ENCODE measurements at places on chromosomes 2 and 18.

GRCh38 chr2:158460632-158461297 lies 4.0 kb downstream of the PKP4 start:
- DNase-seq: no peak

DNA sequence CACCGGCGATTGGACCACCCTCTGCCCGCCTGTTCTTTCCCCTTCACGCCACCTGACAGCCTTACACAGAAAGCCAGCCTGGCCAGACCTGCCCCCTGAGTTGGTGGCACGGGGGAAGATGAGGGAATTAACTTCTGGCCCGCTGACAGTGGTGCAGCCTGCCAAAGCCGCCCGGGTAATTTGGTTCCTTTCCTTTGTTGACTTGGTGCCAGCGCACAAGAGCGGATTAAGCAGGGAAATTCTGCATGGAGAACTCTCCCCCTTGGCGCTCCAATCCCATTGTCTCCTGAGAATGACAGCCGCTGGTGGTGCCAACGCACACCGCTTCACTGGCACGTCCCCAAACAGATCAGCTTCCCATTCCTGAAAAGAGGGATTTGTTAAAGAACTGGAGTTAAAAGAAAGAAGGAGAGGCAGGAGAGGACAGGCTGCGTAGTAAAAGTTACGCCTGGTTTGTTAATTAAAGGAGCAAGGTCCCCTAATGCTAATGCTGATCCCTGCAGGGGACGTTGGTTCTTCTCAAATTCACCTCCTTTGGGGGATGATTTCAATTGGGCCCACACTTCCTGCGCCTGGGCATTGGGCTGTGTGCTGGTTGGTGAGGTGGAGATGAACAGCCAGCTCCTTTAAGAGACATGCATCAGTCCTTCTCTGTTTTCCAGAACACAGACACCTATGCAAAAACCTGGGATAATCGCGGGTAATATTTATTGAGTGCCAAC lies 286.8 kb downstream of the MYCN start:
- DNase-seq: no peak

DNA sequence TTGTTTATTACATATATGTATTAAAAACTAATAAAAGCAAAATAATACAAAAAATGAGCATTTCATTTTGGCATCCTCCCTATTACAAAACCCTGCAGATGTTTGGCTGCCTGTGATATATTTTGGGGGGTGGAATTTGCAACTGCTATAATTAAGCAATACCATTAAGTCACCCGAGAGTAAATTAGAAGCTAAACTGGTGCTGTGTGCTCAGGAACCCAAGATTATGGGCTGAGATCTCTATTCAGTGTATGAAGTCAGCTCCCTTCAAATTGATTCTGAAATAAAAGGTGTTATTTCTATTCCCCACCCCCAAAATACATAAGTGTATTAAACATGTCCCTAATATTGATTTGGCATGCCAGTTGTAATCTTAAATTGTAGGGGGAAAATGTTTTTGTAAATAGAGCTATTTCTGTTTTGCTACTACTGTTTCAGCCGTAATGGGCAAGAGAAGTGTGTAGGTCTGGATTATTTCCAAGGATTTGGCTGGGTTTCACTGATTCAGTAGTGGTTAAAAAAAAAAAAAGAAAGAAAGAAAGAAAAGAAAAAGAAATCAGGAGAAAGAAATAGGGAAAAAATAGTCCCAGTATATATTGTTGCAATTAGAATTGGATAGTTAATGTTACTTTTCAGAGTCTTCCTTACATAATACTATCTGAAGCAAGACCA lies 110.9 kb downstream of the SS18 start:
- no peak for DNase-seq

- DNase-seq: no peak
Measured at GRCh38 chr2:66137606-66138130, 297.3 kb upstream of the MEIS1 start.

DNA sequence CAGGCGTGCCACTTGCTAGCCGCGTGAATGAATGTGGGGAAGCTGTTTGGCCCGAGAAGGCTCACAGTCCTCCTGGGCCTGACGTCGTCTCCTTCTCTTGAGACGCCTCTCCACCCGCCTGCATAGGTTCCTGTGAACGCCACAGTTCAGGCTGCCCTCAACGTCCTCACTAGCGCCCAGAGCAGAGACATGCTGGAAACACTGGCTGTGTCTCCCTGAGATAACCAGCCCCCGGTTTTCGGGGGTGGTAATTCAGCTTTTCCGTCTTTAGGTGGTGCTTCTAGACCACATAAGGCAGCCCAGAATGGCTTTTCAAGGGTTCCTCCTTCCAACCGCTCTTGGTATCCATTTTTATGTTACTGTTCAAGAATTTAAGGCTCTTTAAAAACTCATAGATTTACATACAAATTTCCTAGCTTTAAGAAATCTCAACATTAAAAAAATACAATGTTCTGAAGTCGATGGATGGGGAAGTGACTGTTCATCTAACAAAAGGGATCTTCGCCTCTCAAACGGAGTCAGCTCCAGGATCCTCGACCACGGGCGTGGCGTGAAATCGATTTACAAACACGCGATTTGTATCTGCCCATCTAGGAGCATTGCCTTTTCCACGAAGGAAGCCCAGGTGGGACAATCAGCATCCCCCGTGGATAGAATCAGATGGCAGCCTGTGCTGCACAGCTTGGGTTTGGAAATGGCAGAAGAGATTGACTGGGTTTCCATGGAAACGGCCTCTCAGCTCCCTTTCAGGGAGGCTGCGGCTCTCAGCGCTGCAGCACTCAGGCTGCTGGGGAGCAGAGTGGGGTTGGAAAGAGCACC lies 110.6 kb upstream of the PXDN start:
- peak; percentile 95 for DNase-seq

Measured in SK-N-SH (cell line).